GM03348 (cell line): ENCODE measurements at places on chromosomes 1 and 21.

GRCh38 chr1:204409836-204410687 lies 1.6 kb downstream of the PPP1R15B start:
- DNase-seq = no peak

DNA sequence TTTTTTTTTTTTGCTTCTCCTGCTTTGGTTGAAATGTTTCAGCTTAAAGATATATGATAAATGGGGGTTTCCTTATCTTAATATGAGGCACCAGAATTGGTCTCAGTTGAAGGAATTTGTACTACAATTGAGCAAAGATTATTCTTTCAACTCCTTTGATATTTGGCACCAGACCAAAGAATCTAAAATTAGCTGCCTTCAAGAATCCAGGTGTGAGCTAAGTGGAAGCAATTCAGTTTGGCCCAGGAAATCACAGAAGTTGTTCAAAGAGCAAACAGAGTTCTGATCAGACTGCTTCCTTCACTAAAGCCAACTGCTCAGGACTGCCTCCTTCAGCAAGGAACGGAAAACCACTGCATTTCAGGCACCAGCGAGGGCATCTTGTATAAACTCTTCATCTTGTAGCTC lies 68.3 kb upstream of the BCAR3 start:
- DNase-seq = no peak

- DNase-seq = no peak
Measured at GRCh38 chr21:40452548-40452947, 394.4 kb downstream of the DSCAM start.

DNA sequence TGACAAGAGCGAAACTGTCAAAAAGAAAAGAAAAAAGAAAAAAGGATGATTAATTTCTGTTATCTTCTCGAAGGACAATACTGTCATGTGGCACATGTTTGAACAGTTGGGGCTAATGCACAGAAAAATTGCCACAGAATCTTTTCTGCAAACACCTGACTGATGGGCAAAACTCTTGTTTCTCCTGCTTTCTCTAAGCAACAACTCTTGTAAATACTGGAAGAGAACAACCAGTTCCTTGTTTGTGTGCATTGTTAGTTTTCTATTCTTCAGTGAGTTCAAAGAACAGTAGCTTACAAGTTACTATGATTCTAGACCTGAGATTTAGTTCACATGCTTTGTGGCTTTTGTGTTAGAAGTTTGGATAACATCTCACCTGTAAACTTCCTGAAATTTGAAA lies 60.7 kb downstream of the CDC14A start:
- DNase-seq = no peak

DNA sequence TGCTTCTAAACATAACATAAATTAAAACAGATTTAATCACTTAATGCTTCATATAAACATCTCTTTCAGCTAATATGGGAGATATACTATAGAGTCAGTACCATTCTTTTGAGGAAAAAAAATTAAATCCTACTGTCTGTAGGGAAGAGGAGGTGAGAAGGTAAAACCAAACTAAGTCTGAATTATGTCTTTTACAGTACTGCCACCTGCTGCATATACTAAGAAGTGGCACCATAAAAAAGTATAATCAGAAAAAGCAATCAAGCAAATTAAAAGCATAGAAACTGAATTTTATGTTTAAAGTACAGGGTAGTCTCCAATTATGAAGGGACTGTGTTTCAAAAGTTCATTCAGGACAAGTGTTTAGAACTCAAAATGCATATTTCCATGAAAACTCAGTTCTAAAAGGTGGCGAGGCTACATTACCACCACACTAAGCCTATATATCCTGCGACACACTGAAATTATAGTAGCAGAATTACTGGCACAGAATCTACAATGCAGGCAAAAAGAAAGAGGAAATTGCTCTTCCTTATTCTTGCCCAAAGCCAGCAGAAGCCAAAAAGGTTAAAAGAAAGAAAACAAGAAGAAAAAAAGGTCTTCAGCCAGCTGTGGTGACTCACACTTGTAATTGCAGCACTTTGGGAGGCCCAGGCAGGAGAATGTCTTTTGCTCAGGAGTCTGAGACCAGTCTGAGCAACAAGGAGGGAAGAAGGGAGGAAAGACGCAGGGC lies 9.0 kb downstream of the NSL1 start:
- peak; percentile 35 for DNase-seq
